Femur (tissue), 1 donor: ENCODE measurements at places on chromosomes 13 and 19.
A peak's percentile ranks its signal among the peaks of the same experiment; 100 is the strongest.

DNA sequence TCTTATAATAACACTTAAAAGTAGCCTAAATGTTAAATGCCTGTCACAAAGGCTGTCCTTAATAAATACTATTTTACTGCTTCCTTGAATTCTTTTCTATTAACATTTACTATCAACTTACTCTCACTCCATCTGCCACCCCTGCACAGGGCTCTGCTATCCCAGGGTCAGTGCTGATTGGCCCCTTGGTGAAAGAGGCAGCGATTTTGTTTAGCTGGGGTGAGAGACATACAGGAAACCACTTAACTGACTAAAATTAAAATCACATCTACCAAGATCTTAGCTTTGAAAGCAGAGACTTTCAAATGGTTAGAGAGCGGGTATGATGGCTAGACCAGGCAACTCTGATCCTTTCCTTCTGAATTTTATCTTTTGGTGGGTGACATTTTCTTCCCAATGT, 149.9 kb upstream of the HTR2A start:
- DNase-seq = no peak

DNA sequence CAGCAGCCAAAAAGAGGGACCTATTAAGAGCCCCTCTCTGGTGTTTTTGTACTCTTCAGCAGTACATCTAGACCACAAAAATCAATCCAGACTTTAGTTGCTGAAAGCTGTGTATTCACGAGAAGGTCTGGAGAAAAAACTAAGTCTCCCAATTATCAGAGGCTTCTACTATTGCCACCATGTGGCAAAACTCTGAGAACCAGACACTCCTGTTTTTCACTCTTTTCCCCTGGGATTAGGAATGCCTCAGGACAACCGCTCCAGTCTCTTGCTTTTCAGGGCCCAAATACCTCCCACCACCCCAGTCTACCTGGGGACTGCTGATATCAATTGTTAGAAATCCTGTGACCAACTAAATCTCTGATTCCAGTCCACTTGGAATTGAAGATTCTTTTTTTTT, 30.1 kb upstream of the OBI1 start:
- DNase-seq = no peak

DNA sequence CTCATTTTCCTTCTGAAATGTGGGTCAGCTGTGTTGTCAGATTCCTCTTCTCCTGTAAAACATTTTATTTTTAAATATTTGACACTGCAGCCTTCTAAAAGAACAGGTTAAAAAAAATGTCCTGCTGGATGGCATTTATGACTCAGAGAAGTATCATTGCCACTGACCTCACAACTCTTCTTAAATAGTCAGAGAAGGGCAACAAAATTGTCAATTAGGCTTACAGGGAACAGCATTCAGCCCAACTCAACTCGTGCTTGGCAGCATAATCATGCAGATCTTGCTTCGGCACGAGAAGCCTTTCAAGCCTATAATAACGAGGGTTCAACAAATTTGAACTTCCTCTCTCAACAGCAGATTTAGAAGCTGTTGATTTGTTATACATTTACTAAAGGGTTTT, 296.7 kb upstream of the DACH1 start:
- DNase-seq = no peak

DNA sequence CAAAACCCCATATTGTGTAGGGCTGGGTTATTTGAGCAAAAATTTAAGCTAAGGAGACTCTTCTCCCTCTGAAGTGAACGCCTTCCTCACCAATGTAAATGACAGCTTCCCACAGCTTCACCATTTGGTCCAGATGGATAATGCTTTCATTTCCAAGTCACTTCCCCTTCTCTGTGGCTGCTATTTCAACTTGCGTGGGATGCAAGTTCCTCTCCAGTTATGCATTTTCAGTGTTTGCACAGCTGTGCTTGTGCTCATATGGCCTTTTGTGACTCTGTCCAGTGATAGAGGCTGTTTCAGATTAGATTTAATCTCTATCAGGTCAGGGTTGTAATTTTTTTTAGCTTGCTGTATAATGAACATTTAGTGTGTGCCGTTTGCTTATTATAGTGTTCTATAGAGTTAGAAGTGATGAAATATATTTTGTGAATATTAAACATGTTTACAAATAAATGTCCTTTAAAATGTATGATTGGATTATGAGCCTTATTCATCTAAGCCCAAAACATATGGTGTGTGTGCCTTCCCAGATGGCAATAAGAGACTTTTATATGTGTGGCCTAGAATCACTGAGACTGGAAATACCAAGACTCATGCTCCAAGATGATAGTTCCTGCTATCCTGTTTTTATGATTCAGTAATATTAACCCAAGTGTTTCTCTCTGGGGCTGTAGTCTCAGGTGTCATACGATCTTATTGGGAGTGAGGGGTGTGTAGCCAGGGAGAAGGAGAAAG, 86.6 kb downstream of the TNFRSF19 start:
- DNase-seq = peak; percentile 53

DNA sequence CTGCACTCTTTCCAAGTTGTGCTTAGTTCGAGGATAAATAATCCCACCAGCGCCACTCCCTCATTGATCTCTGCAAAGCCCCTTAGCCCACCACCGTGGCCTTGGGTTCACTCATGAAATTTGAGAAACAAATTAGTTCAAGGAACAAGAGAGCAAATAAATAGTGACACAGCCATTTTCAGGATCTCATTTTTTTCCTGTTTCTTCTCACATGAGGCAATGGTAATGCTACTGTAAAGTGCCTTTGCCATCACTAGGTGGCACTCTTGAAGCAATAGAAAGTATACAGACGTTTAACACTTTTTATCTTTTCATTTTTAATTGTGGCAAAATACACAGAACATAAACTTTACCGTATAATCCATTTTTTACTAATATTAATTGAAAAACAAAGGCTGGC, 76.8 kb upstream of the ZNF835 start:
- peak; percentile 40 for DNase-seq
